Urothelium cell line (cell line): ENCODE measurements at places on chromosomes 4 and X.

DNA sequence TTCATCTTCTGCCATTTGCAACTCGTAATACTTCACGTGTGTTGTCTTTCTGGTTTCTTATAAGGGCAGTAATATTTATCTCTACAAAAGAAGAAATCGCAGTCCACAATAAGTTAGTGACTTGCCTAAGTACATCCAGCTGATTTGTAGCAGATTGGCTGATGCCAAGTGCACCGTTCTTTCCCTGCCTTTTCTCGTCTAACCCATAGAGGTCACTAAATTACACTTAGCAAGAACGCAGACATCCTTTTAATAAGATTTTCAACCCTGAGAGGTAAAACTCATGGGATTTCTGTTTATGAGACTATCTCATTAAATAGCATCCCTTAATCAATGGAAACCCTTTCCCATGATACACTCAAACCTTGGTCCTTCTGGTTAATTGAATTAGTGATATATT, 408.6 kb upstream of the ACTRT1 start:
- DNase-seq: no peak

GRCh38 chr4:159239629-159240028, 136.8 kb downstream of the RAPGEF2 start:
- DNase-seq: no peak

- DNase-seq: no peak
These were observed 642.2 kb downstream of the C4orf33 start for GRCh38 chr4:129738175-129738574.

DNA sequence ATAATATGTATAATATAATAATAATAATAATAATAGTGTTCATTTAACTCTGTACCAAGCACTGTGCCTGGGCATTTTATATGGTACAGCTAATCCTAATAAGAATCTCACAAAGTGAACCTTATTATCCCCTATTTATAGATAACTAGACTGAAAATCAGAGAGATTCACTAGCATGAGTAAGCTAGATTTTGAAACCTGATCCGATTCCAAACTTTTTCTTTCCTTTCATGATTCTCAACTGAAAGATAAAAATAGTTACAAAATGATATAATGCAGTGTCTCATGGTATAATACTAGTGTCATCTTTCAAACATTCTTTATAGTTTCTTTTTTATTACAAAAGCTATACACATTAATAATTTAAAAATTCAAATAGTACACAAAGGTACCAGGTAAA, 55.9 kb upstream of the RNF128 start:
- DNase-seq: no peak

- peak; percentile 56 for DNase-seq
These were observed 94.9 kb upstream of the SHISA3 start for GRCh38 chr4:42302348-42302747.

DNA sequence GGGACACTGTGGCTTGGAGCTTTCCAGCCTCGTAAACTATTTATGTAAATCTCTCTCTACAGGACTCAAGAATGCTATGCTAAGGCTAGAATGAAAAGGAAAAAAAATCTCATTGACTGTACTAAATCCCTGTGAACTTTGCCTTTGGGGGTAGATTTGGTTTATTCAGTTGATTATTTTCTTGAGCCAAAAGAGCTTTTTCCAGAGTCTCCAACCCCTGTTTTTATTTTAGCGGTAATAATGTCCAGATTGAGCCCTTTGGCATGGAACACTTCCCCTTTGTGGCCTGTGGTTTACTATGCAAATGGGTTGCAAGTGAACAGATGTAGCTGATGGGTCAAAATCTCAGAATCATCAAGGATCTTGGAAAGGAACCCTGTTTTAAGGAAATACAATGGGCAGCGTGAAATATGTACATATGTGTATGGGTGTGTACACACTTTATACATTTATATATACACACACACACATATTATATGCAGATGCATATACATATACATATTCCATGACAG, 72.9 kb downstream of the FAM9B start:
- no peak for DNase-seq

DNA sequence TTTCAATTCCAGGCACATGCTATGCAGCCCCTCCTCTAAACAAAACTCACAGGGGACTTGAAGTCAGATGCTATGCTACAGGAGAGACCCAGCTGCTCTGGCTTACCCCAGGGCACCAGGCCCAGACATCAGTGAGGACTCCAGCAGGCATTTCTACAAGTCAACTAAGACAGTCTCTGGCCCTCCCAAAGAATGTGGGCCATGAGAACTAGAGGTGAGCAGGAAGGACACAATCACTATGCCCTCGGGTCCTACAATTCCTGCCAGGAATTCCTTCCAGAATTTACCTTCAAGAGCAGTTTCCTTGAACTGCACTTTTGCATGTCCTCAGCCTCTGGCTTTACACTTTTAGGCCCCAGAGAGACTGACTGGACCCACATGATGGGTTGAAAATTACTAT, 17.4 kb downstream of the TMEM192 start:
- DNase-seq: no peak

- DNase-seq: no peak
These were observed 9.7 kb upstream of the MYOZ2 start for GRCh38 chr4:119125931-119126330.

- DNase-seq: no peak
These were observed 25.9 kb downstream of the TNIP3 start for GRCh38 chr4:121138039-121138825.

DNA sequence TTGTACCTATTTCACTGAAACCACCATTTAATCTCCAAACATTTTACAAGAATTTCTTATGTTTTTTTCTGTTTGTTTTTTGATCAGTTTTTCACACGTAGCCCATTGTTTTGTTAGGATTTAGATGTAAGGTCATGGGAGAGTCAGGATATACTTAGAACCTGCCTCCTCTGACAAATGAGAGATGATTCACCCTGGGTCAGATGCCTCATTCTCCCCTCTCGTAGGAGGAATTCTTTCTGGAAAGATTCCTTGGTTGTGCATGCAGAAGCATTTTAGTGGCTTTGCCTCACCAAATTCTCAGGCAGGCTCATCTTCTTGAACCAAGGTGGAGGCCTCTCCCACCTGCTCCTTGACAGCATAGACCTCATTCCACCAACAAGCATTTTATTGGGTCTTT, 599.3 kb downstream of the SPRY1 start:
- DNase-seq: peak; percentile 46

DNA sequence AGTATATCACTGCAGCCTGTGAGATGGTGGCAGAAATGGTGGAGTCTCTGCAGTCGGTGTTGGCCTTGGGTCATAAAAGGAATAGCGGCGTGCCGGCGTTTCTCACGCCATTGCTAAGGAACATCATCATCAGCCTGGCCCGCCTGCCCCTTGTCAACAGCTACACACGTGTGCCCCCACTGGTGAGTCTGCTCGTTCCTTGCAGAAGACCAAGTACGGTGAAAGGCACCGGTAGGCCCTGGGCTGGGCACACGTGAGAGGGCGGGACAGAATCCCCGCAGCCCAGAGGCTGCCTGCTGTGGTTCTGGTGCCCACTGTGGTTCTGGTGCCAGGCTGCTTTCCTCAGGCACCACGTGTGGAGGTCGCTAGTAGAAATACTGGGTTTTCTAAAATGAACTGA, 31.2 kb upstream of the MSANTD1 start:
- no peak for DNase-seq

DNA sequence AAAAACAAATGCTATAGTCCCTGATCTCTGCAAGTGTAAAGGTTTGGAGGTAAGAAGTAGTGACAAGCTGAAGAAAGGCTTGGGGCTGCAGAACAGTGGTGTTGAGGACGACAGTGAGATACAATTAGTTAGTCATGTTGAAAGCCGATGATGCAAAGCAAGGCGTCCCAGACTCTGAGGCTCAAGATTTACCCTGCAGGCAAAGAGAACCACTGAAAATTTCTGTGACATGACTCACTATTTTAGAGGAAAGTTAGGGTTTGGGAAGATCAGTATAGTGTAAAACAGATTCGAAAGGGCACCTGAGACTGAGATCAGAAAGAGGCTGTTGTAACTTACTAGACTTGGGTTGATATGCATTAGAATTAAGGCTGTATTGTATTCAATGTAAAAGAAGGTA, 281.3 kb upstream of the FTHL17 start:
- peak; percentile 11 for DNase-seq

- peak; percentile 14 for DNase-seq
These were observed 354.9 kb downstream of the RPA4 start for GRCh38 chrX:97238632-97239031.

- no peak for DNase-seq
These were observed 315.9 kb downstream of the LDB2 start for GRCh38 chr4:16582526-16582925.

DNA sequence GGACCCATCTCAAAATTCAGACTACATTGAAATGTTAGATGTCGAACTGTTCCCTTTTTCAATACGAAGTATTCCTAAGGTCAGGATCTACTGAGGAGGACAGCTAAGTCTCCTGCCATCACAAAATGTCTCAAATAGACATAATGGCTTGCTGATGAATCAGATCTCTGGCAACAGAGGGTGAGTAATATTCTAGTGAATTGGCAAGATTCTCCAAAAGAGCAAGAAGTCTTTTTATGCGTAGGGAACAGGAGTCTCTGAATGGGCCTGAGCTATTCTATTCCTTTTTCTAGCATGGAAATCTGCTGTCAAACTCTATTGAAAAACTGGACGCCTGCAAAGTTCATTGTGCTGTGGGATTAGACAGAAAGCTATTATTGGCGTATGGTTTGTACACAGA, 145.4 kb downstream of the FNIP2 start:
- DNase-seq: peak; percentile 25

DNA sequence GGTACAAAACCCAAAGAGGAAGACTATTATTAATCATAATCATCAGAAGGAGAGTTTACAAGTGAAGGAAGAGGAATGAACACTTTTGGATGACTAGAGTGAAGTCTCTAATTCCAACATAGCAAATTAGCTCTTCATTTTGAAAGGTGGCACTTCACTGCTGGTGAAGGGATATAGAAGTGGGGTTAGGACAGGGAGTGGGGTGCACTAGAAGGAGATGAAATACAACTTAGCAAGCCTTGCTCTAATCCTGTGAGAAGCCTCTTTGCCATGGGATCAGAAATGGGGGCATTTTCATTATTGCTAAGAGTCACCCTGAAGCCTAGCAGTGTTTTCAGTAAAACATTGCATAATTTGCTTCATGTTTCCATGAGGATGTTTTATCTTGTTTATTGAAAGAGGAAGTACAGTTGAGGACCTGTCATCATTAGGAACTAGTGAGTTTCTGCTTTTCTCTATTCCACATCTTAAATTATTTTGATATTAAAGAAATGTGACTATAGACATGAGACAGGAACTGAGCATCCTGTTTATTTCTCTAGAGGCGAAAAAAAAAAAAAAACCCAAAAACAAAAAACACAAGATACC, 9.3 kb upstream of the GRPR start:
- no peak for DNase-seq

DNA sequence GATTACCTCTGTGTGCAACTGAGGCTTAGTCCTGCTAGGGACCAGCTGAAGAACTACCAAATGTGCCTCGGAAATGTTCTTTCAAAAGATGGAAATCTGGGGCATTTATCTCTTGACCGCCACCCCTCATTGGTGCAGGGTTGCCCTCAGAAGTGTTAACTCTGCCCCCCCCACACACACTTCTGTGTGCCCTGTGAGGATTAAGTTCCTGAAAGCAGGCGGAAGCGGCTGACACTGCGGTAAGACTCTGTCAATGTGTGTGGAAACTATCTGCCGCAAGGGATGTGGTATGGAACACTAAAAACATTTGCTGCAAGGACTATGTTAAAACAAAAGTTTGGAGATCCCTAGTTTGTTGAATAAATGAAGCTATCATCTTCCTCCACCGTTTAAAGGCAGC, 106.9 kb upstream of the NDP start:
- no peak for DNase-seq

DNA sequence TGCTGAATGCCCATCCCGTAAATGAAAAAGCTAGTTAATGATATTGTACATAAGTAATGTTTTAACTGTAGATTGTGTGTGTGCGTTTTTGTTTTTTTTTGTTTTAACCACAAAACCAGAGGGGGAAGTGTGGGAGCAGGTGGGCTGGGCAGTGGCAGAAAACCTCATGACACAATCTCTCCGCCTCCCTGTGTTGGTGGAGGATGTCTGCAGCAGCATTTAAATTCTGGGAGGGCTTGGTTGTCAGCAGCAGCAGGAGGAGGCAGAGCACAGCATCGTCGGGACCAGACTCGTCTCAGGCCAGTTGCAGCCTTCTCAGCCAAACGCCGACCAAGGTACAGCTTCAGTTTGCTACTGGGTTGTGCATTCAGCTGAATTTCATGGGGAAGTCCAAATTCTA, at the start of gene SPP1:
Gene SPP1, plus strand, starts transcription at position 249 of the 400 bp plus-strand sequence. CDS start 1,182 bp downstream, outside the sequence.
- DNase-seq: peak; percentile 60

GRCh38 chr4:127997534-127998388, 32.6 kb downstream of the ABHD18 start:
- DNase-seq: peak; percentile 3

DNA sequence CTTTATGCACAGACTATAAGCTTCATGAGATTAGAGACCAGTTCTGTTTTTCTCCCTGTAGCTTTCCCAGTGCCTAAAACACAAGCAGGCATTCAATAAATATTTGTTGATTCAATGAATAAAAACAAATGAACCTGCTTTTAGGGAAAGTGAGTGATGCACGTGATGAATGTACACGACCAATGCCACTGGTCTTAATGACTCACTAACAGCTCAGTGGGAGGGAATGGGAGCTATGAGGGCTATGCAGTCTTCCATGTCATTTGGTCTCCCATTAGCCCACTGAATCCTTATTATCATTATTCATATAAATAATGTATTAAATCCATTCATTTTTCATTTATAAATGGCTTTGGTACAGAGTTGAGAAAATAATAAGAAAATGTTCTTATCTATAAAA, 247.4 kb downstream of the FBXO8 start:
- no peak for DNase-seq

- DNase-seq: no peak
These were observed 27.3 kb upstream of the FBXW7 start for GRCh38 chr4:152563209-152563608.

GRCh38 chr4:119765469-119765868, 136.9 kb upstream of the PDE5A start:
- DNase-seq: no peak

- DNase-seq: no peak
These were observed 7.0 kb downstream of the PALLD start for GRCh38 chr4:168503652-168504362.

DNA sequence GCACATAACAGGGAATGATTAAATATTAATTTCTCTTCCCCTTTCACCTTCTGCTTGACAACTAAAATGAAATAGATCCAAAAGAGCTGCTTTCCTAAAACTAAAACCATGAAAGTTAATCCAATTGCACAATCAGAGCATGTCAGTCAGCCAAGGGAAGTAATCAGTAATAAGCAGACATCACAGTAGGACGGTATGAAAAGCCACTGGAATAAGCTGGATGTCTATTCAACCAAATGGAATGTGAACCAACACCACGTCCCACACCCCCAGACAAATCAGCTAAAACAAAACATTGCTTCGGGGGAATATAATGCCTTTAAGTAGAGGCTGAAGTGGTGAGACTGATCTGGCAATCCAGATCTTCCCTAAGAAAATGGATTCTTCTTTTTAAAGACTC, 859.4 kb upstream of the FTHL17 start:
- peak; percentile 4 for DNase-seq

DNA sequence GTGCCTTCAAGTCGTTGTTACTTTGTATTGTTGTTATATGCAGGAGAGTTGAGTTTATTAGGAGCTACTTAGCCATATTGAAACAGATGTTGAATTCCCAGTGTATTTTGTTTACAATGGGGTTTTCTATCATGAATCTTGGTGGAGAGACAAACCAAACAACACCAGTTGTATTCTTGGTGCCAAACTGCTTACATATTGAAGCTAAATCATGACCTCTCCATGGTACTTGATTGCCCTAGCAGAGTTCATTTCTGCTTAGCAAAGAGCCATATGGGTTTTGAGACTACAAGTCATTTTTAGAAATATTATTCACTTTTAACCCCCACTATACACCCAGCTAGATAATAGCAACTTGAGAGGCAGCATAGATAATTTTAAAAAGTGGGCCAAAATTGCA, 85.4 kb downstream of the ADGRG4 start:
- no peak for DNase-seq
